NCI-H1417 (cell line): ENCODE measurements at places on chromosomes 11 and 22.
A peak's percentile ranks its signal among the peaks of the same experiment; 100 is the strongest.

GRCh38 chr11:14518820-14519219 lies 1.4 kb downstream of the PSMA1 start:
- DNase-seq: no peak

- no peak for DNase-seq
Measured at GRCh38 chr11:113496026-113496651, 20.9 kb upstream of the DRD2 start.

DNA sequence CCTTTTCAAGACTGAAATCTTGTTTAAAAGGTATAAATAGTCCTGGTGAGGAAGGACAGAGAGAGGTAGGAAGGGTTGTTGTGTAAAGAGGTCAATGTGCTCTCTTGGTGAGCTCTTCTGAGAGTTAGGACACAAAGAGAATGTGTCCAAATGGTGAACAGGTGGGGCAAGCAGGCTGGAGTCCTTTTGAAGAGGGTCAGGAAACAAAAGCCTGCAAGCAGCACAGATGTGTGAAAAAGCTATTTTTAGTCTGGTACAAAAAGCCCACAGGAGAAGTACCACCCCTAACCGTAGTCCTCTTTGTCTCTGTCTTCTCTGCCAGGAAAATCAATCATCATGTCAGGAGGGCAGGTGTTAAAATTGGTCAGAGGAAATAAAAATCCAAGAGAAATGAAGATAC lies 54.4 kb upstream of the SYN3 start:
- peak; percentile 95 for DNase-seq

- peak; percentile 38 for DNase-seq
Measured at GRCh38 chr11:62545437-62546243, 966 bp downstream of the AHNAK start.

DNA sequence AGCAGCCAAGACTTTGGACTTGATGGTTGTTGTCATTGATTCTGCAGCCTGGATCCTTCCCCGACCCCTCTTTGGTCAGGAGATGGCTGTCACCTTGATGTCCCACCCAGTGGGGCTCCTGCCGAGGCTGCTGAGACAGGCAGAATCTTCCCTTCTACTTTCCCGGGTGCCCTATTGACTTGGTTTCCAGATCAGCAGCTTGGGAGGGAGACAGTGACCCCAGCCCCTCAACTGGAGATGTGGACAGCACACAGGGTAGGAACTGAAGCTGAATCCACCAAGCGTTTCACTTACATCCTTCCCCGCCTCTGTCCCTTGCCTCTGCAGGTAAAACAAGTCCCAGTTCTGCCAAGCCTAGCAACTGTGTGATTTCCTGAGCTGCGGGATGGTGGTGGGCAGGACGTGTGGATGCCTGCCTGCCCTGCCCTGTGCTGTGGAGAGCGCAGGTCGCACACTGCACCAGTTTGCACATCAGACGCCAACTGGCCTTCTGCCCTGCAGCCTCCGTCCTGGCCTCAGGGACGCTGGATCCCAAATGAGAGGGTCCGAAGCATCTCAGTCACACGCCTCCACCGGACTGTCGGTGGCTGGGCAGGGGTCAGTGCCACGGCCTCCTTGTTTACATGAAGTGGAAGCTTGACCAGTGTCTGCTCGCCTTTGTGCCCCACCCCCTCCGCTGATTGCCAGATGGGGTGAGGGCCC lies 34.6 kb downstream of the FAM83F start:
- no peak for DNase-seq

GRCh38 chr11:121086866-121087265 lies 14.2 kb upstream of the TECTA start:
- no peak for DNase-seq

GRCh38 chr22:25367756-25368155 lies 148.3 kb downstream of the CRYBB2 start:
- DNase-seq: no peak

GRCh38 chr11:79336797-79337517 lies 103.9 kb downstream of the TENM4 start:
- DNase-seq: no peak

DNA sequence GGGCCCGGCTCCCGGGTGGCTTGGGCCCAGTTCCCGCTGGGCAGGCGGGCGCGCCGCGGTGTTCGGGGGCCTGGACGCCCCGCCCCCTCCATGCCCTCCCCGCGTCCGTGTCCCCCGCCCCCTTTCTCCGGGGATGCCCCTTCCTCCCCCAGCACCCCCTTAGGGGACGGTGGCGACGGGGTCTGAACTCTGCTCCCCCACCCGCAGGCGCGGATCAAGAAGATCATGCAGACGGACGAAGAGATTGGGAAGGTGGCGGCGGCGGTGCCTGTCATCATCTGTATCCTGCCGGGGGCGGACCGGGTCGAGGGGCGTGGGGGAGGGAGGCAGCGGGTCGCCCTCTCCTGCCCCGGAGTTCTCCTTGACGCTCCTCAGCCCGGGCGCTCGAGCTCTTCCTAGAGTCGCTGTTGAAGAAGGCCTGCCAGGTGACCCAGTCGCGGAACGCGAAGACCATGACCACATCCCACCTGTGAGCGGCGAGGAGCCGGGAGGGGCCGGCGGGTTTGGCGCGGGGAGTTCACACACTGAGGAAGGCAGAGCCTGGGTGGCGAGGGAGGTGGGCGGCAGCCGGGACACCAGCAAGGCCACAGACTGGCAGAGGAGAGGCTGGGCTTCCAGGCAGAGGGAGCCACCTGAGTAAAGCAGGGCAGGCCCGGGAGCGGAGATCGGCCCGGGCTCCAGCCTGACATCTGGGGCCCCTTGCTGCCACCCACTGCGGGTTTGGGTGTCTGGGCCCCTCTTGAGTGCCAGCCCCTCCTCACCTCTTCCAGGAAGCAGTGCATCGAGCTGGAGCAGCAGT lies 546 bp downstream of the DRAP1 start:
- peak; percentile 43 for DNase-seq

DNA sequence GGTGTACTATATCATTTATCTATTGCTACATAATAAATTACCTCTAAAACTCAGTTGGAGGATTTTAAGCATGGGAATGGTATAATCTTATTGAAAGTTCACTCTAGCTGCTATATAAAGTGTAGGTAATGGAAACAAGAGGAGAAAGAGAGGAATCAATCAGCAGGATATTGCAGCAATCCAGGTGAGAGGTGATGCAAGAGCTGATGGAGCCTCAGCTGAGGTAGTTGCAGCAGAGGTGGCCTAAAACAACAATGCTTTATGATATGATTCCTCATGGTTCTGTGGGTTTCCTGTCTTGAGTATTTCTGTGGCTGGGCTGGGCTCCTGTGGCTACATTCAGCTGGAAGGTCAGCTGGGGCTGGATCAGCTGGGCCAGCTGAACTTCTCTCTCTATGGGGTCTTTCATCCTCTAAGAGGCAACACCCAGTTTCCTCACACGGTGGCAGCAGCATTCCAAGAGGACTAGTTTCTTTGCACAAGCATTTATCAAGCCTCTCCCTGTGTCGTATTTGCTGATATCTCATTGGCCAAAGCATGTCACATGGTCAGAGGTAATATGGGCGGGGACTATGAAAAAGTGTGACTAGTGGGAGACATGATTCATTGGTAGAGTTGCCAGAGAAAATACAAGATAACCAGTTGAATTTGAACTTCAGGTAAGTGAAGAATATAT lies 135.4 kb upstream of the LARGE1 start:
- DNase-seq: no peak

DNA sequence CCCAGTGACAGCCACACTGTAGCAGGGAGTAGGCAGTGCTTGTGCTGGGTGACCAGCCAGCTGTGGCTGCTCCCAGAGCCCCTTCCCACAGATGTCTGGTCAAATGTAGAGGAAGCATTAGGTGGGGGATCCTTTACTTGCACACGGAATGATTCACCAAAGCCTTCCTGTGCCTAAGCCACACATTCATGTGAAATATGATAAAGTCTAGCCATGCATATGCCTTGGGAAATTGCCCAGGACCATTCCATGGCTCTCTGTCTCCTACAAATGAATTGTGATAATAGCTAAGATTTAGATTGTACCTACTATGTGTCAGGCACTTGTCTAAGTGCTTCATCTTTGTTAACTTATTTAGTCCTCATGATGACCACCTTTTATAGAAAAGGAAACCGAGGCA lies 217.5 kb upstream of the E2F8 start:
- DNase-seq: no peak

GRCh38 chr11:8020244-8020597 lies 33.1 kb downstream of the EIF3F start:
- DNase-seq: no peak

- DNase-seq: peak; percentile 52
Measured at GRCh38 chr11:134330611-134331353, 1.0 kb upstream of the GLB1L2 start.

DNA sequence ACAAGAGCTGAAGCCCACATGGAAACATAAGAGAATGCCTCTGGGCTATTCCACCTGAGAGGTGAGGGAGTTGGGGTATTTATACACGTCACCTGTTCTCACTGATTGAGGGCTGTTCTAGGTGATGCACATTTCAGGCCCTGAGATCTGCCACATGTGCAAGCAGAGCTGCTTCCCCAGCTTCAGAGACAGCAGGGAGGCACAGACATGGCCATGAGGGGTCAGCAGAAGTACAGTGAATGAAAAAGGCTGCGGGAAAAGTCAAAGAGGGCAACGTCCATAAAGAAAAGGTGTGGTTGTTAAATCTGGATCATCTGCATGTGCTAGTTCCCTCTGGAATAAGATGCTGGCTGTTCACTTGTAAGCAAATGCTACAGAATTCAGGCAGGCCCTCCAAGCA lies 75.4 kb downstream of the GAB4 start:
- peak; percentile 17 for DNase-seq
